ENCODE measurements at places on chromosomes 11 and 22.

DNA sequence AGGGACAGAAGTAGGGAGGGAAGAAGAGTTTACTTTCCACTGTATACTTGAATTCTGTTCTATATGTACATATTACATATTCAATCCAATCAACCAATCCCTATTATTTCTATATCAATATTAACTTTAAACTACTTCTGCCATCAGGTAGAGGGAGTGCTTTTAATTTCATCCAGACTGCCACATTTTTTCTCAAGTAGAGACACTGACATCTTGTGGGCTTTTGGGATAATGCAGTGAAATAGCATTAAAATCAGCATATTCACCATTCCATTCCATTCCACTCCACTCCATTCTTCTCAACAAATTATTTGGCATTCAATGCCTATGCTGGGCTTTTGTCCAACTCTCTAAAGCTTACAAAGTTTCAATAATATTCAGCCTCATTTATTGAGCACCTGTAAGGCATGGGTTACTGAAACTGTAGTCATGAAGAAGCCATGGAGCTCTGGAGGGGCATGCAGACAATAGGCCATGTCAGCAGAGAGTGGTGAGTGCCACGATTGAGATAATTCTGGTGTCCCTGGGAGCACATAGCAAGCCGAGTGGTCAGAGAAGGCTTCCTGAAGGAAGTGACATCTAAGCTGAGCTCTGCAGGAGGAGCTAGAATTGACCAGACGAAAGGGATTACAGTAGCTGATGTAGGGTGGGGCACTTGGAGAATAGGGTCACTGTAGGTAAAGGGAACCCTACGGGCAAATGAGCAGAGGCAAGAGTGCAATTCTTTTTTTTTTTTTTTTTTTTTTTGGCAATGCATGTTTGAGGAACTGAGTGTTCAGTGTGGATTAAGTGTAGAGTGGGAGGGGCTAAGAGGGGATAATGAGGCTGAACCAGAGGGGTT lies 12.8 kb upstream of the CLPB start:
- H3K4me1 ChIP-seq: no peaks in the 10 kb centered on the region

DNA sequence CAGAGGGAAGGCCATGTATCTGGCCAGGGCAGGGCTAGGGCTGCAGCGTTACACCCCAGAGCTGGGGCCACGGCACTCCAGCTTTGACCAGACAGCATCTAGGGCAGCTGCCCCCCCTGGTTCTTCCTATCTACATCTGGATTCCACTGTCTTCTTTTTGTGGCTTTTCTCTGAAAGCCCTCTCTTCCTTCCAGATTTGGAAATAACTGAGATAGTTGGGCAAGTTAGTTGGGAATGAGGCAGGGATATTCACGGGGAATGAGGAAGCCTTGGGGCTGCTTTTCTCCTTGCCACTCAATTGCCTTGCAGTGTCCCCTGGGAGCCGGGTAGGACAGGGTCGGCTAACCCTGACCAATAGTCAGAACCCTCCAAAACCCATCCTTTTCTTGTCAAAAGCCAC lies 26.8 kb downstream of the CLMP start:
- H3K36me3 ChIP-seq: no peaks in the 10 kb centered on the region
- H3K4me3 ChIP-seq: no peak overlapping the region
- H3K27ac ChIP-seq: no peak overlapping the region
- peaks cover 7% of the 10 kb centered on the region for H3K4me1 ChIP-seq
- DNase-seq: no peak
- H3K27me3 ChIP-seq: no peaks in the 10 kb centered on the region

GRCh38 chr11:70255477-70256116 lies 14.9 kb upstream of the PPFIA1 start:
- peaks cover 5% of the 10 kb centered on the region for H3K27me3 ChIP-seq
- H3K36me3 ChIP-seq: no peaks in the 10 kb centered on the region
- H3K4me3 ChIP-seq: no peak overlapping the region
- DNase-seq: no peak

GRCh38 chr11:61666684-61667297 lies 13.4 kb upstream of the DAGLA start:
- no peaks in the 10 kb centered on the region for H3K36me3 ChIP-seq
- H3K27ac ChIP-seq: no peak overlapping the region
- H3K4me3 ChIP-seq: no peak overlapping the region
- no peaks in the 10 kb centered on the region for H3K4me1 ChIP-seq
- H3K27me3 ChIP-seq: peaks cover 19% of the 10 kb centered on the region

DNA sequence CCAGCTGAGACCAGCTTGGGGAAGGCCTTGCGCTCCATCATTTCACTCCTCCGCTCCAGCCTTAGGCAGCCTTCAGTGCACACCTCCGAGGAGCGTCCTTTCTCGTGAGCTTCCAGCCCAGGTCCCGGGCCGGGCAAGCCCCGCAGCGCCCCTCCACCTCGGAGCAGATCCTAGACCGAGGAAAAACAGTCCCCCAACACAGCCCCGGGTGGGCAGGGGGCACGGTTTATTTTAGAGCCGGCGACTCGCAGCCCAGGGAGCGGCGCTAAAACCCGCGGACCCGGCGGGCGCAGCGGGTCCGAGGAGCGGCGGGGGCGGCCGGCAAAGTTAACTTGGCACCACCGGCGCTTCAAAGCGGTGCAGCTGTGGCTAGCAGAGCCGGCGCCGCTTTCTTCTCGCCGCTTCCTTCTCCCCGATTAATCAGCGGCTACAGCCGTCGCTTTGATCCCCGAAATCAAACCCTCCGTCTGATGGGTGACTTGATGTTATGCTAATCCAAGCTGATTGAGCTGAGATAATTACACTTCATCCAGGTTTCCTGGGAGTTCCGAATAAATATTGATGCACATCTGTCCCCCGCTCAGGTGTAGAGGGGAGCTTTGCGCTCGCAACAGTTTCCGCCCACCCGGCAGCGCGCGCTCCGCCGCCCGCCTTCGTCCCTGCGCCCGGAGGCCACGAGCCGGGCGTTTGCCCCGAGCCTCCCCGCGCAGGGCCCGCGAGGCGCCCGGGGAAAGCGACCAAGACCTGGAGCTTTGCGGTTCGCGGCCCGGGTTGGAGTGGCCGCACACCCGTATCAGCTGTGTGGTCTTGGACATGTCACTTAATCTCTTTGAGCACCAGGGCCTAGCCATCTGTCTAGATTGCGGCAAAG lies 192.7 kb downstream of the BUD13 start:
- no peak overlapping the region for H3K27ac ChIP-seq
- H3K27me3 ChIP-seq: peaks cover 71% of the 10 kb centered on the region
- no peaks in the 10 kb centered on the region for H3K4me1 ChIP-seq
- no peaks in the 10 kb centered on the region for H3K36me3 ChIP-seq
- DNase-seq: no peak

DNA sequence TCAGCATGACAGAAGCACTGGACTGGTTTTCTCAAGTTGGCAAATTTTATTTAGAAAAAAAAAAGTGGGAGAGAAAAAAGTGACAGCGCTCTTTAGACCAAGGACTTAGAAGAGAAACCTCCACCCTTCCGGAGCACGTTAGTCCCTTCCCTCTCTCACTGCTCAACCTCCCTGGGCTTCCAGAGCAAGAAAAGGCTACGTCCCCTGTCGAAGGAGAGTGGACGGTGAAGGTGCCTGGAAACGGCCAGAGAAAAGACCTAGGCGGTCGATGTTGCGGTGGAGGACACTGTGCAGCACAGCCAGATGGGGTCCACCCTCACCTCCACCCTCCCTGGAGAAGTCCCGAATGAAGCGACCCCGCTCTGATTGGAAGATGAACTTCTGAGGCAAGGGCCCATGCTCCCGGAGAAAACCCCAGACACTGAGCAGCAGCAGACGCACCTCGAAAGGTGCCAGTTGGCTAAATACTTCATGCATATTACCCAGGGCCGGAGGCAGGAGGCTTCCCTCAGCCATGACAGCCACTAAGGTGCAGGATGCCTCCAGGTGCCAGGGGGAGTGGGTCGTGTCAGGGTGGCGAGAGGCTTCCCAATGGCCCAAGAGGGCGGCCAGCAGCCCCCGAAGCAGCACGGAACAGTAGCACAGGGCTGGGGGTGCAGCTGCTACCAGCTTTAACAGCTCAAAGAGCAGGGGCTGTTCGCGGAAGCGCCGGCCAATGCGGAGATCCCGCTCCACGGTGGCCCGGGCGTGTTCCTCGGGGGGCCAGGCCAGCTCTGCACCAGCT lies 604 bp upstream of the GANAB start:
- peaks cover 16% of the 10 kb centered on the region for H3K36me3 ChIP-seq
- no peak for DNase-seq
- H3K4me3 ChIP-seq: no peak overlapping the region
- no peaks in the 10 kb centered on the region for H3K27me3 ChIP-seq

- no peak for DNase-seq
- peaks cover 16% of the 10 kb centered on the region for H3K4me1 ChIP-seq
- no peaks in the 10 kb centered on the region for H3K27me3 ChIP-seq
- no peak overlapping the region for H3K27ac ChIP-seq
Observed at GRCh38 chr11:95100856-95101507, 11.3 kb downstream of the ENDOD1 start.

GRCh38 chr11:83689144-83689780 lies 403.1 kb upstream of the CCDC90B start:
- no peaks in the 10 kb centered on the region for H3K27me3 ChIP-seq
- H3K4me1 ChIP-seq: peaks cover 16% of the 10 kb centered on the region
- no peak overlapping the region for H3K27ac ChIP-seq
- H3K4me3 ChIP-seq: no peak overlapping the region
- no peaks in the 10 kb centered on the region for H3K36me3 ChIP-seq

DNA sequence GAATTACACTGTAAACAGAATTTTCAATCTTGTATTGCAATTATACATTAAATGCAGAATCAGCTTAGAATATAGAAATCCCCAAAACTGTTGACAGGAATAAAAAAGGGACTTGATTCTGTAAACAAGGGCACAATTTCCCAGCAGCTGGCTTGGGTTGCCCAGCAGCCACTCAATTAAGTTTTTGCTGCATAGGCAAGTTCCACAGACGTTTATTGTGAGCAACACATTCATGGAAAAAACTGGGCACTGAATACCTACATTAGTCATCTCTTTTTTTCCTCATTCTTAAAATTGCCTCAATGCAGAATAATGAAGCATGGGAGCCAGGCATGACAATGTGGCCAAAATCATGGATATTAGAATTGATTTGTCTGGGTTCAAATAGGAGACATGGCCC lies 421.8 kb upstream of the ANO5 start:
- H3K4me3 ChIP-seq: no peak overlapping the region
- no peaks in the 10 kb centered on the region for H3K4me1 ChIP-seq
- no peak for DNase-seq
- H3K27ac ChIP-seq: no peak overlapping the region

- H3K36me3 ChIP-seq: no peaks in the 10 kb centered on the region
- no peaks in the 10 kb centered on the region for H3K4me1 ChIP-seq
- H3K27ac ChIP-seq: no peak overlapping the region
- DNase-seq: no peak
- H3K4me3 ChIP-seq: no peak overlapping the region
Observed at GRCh38 chr22:27613099-27614005, 188.2 kb downstream of the MN1 start.

DNA sequence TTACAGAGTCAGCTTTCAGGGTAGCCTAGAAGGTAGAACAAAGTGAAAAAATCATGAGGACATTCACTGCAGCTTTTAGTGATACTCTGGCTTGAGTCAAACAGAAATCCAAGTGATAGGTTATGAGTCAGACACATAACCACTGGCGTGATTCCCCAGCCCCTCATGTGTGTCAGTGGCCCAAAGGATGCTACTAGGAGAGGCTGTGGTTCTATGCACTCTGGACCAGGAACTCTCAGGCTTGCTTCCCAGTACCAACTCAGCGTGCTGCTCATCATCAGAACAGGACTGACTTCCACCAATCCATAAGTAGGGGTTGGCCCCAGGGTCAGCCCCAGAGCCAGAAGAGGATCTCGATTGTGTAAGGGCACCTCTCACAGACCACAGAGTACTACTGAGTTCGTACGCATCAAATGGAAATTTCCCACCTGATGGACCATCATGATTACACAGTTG lies 116.8 kb downstream of the MED15 start:
- H3K36me3 ChIP-seq: no peaks in the 10 kb centered on the region
- DNase-seq: no peak
- H3K27ac ChIP-seq: no peak overlapping the region

- peaks cover 13% of the 10 kb centered on the region for H3K4me1 ChIP-seq
- no peaks in the 10 kb centered on the region for H3K27me3 ChIP-seq
Observed at GRCh38 chr11:125591649-125592304, 875 bp upstream of the STT3A start.

GRCh38 chr22:42367980-42368378 lies 64.2 kb downstream of the NFAM1 start:
- H3K27me3 ChIP-seq: peaks cover 51% of the 10 kb centered on the region
- H3K36me3 ChIP-seq: no peaks in the 10 kb centered on the region
- peaks cover 20% of the 10 kb centered on the region for H3K4me1 ChIP-seq
- H3K4me3 ChIP-seq: peak overlapping the region; percentile 68
- H3K27ac ChIP-seq: no peak overlapping the region
- no peak for DNase-seq

- H3K4me3 ChIP-seq: no peak overlapping the region
- H3K4me1 ChIP-seq: peaks cover 2% of the 10 kb centered on the region
- peaks cover 24% of the 10 kb centered on the region for H3K27me3 ChIP-seq
- no peaks in the 10 kb centered on the region for H3K36me3 ChIP-seq
- no peak overlapping the region for H3K27ac ChIP-seq
Observed at GRCh38 chr22:39150848-39151215, 1.6 kb downstream of the CBX7 start.

DNA sequence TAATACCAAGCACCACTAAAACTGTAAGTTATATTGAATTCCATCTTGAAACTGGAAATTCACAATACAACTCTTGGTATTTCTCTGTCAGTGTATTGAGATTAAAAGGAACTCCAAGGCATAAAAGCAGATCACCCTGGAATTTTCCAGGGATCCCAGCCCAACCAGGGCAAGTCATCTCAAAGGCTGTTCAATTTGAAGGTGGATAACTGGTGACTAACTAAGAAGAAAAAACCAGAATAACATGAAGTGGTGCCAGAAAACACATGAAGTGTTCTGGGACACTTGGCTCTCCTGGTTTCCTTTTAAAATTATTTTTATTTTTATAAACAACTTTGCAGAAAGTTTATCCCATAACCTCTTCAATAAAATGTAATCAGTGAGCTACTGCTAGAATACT lies 7.8 kb upstream of the BMAL1 start:
- H3K36me3 ChIP-seq: no peaks in the 10 kb centered on the region
- no peak for DNase-seq
- peaks cover 32% of the 10 kb centered on the region for H3K4me1 ChIP-seq
- H3K4me3 ChIP-seq: no peak overlapping the region

- H3K4me1 ChIP-seq: no peaks in the 10 kb centered on the region
- H3K4me3 ChIP-seq: no peak overlapping the region
- no peaks in the 10 kb centered on the region for H3K36me3 ChIP-seq
- H3K27me3 ChIP-seq: no peaks in the 10 kb centered on the region
- H3K27ac ChIP-seq: no peak overlapping the region
- DNase-seq: no peak
Observed at GRCh38 chr11:123227763-123228495, 32.9 kb upstream of the CLMP start.

GRCh38 chr22:37486224-37486845 lies at the start of gene MFNG:
MFNG (minus strand) TSS chr22:37486384; CDS start chr22:37486177, 207 bp downstream.
- H3K36me3 ChIP-seq: peaks cover 19% of the 10 kb centered on the region
- no peak for DNase-seq
- no peak within 1 kb of the TSS for H3K27ac ChIP-seq
- no peak within 1 kb of the TSS for H3K4me3 ChIP-seq
- peaks cover 5% of the 10 kb centered on the region for H3K4me1 ChIP-seq

GRCh38 chr11:24900514-24900913 lies 403.7 kb downstream of the LUZP2 start:
- DNase-seq: no peak
- no peaks in the 10 kb centered on the region for H3K4me1 ChIP-seq
- no peak overlapping the region for H3K27ac ChIP-seq
- no peaks in the 10 kb centered on the region for H3K36me3 ChIP-seq
- no peaks in the 10 kb centered on the region for H3K27me3 ChIP-seq

All from keratinocyte (primary cell).